Frontal cortex (tissue), 4 donors: ENCODE measurements at places on chromosomes 4 and X. TPM values are rescaled to one million over a fixed set of nuclear protein-coding genes. Genes with fewer than 3 reads are reported as not detected.

The C1QTNF7 gene
- 0.41 TPM for total RNA-seq

The CWH43 gene
- total RNA-seq = not detected

The HTR2C gene
- 11.0 TPM for total RNA-seq

The RBM3 gene
- 188 TPM for total RNA-seq

The SLC30A9 gene
- 112 TPM for total RNA-seq

The GPR50 gene
- total RNA-seq = not detected

The UGT2B15 gene
- not detected for total RNA-seq

The NAT8L gene
- total RNA-seq = 9.8 TPM

GRCh38 chr4:123616951-123617461 is 220.4 kb downstream of the SPRY1 start:
- peak; percentile 2 for DNase-seq

GRCh38 chrX:108117988-108118387 is 26.4 kb downstream of the ATG4A start:
- no peak for DNase-seq

GRCh38 chrX:96838537-96838936 is 45.2 kb upstream of the RPA4 start:
- DNase-seq = no peak

- DNase-seq = no peak
Measured at GRCh38 chr4:154044742-154045485, 256.0 kb upstream of the SFRP2 start.

GRCh38 chr4:177349191-177349590 is 39.5 kb downstream of the NEIL3 start:
- no peak for DNase-seq

- no peak for DNase-seq
Measured at GRCh38 chr4:135770505-135770904, 1568.9 kb upstream of the PABPC4L start.

- DNase-seq = no peak
Measured at GRCh38 chr4:148704291-148704690, 262.1 kb upstream of the NR3C2 start.

GRCh38 chrX:117998171-117998570 is 118.4 kb downstream of the KLHL13 start:
- no peak for DNase-seq

GRCh38 chr4:108512615-108513505 is 107.5 kb upstream of the RPL34 start:
- DNase-seq = peak; percentile 11

- no peak for DNase-seq
Measured at GRCh38 chrX:45056428-45057145, 144.1 kb downstream of the DIPK2B start.

DNA sequence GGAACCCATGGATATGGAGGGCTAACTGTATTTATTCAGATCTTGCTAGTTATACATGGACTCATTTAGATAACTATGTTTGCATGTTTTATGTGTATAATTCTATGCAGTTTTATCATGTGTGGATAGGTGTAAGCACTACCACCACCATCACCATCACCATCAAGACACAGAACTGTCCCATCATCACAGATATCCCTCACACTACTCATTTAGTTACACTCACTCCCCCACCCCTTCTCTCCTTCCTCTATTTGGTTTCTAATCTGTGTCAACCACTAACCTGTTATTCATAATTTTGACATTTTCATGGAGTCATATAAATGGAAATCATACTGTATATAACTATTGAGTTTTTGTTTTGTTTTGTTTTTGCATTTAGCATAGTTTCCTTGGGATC is 43.7 kb downstream of the STAG2 start:
- no peak for DNase-seq

- no peak for DNase-seq
Measured at GRCh38 chrX:86121916-86122315, 26.3 kb upstream of the DACH2 start.

DNA sequence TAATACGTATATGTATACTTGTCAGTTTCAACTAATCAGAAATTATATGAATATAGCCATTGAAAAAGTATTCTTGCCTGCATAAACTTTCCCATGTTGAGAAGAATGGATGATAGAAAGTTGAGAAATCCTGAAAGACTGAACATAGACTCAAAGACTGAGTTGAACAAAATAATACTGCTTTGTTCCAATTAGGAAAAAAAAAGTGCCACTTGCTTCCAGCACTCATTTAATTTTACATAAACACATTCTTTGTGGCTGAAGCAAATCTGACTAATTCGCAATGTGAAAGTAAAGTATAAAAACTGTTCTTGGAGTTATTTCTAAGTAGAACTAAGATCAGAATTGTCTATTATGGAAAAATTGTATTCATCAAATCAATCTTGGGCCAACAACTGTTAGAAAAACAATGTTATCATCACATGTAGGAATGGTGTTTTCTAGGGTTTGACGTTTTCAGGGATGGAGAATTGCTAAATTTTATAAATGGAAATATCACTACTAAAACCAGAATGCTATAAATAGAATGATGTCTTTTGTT is 2334.6 kb downstream of the PCDH7 start:
- DNase-seq = no peak

DNA sequence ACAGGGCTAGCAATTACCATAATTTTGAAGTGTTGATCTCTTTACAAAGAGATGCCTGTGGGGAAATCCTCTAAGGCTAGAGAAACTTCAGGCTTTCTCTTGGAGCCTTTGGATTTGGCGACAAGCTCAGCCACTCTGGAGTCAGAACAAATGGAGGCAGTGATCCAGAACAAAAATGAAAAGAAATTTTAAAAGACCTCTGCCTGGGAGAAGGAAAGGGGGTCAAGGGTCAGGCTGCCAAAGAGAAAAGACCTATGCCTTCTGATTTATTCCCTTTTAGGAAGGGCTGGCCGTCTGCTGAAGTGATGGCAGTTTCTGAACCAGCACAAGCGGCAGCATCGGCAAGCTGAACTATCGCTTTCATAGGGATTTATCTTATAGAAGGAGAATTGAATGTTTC is 140.8 kb upstream of the SFRP2 start:
- no peak for DNase-seq
